ENCODE measurements at places on chromosomes 5 and 9. TPM values are rescaled to one million over a fixed set of nuclear protein-coding genes. Genes with fewer than 3 reads are reported as not detected.

DNA sequence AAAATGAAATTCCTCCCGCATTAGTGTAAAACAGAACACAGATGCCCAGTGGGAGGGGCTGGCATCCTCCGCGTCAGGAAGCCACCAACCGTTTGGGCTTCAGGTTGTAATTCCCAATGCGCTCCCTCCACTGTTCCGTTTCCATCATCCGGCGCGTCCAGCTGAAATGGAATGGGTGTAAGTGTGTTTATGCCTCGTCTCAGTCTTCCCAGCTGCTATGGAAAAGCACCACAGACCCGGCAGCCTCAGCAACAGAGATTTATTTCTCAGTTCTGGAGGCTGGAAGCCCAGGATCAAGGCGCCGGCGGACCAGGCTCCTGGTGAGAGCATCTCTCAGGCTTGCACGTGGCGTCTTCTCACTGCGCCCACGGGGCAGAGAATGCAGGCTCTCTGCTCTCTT lies 20.4 kb downstream of the KCNT1 start:
- DNase-seq, result no peak

Gene CNTLN
- 1.4 TPM for total RNA-seq

Gene CDH9
- not detected for total RNA-seq

Gene CCNH
- total RNA-seq, result 19.9 TPM

GRCh38 chr9:69186841-69187611 lies 12.9 kb downstream of the TJP2 start:
- DNase-seq, result no peak

Gene MPDZ
- 36.0 TPM for total RNA-seq

DNA sequence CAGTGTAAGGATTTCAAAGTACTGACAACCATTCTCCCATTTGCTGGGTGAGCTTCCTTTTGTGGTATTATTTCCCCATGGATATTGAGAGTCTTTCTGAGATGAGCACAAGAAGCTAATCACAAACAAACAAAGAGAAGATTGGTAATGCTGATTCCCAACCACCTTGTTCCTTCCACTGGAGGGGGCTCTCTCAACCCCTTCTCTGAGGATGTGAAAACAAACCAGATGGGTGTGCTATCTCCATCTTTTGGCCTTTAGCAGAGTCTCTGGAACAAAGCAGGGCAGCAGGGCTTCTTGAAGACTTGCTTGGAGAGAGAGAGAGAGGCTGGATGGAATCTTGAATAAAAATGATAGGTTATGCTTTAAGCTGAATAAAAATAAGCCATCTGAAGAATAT lies 576.7 kb upstream of the ZNF462 start:
- DNase-seq, result no peak

Gene CTXN3
- 0.69 TPM for total RNA-seq

DNA sequence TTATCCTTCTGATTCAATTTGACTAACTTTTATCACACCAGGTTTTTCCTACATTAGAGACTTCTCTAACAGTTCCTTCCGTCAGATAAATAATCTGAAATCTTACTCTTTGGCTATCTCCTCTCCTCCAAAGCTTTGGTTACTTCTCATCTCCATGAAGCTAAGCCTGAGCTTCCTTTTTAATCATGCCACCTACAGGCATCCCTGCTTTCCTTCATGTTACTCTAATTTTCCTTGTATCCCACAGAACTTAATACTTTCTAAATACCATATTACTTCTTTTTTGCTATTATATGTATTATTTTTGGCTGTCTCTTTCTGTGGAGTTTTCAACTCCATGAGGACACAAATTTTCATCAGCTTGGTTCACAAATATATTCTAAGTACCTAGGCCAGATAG lies 49.7 kb downstream of the C9 start:
- DNase-seq, result no peak

DNA sequence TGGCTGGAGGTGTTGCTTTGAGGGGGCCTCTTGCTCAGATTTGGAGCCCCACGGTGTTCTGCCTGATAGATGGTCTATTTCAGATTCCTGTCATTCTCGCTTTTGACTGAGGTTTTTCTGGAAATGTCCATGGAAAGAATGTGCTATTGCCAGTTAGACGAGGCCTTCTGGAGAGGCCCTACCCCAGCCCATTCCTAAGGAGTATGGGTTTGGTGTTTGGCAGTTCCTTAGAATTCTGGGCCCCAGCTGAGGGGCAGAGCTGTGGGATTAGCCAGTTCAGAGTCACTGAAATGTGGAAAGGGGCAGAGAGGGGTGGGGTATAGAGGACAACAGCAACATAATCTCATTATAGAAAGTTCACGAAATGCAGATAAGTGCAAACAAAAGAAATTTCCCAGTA lies 50.5 kb downstream of the GALNT10 start:
- DNase-seq, result no peak

Gene FOXD4L4
- 0.13 TPM for total RNA-seq

GRCh38 chr5:111602817-111603445 lies 90.6 kb upstream of the STARD4 start:
- DNase-seq, result no peak

DNA sequence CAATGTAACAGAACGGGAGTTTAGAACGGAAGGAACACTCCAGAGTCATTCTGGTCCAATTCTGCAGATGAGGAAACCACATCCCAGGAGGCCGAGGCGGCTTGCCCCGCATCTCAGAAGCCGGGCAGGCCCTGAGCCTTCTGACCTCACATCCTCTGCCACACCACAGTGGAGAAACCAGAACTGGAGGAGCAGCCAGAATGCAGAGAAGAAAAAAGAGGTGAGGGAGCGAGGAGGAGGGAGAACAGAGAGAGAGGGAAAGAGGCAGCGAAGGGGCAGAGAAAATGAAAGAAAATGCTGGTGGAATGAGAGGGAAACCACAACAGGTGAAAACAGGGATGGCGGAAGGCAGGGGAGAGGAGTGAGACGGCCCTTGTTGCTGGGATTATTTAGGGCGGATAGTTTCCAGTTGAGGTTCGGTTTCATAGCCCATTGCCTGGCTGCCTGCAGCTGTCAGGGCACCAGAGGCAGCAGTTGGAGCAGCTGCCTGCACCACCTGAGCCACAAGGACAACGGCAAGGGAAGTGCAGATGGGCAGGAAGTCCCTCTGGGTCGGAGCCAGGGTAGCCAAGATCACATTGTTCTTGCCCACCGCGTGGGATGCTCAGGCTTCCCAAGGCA lies at the start of gene HMHB1:
TSS of gene HMHB1 (plus strand) at position 77 of the 621 bp plus-strand sequence.
- peak; percentile 56 for DNase-seq

Gene IGIP
- total RNA-seq, result 5.1 TPM

- no peak for DNase-seq
Measured at GRCh38 chr5:176875783-176876505, 23.2 kb downstream of the HK3 start.

DNA sequence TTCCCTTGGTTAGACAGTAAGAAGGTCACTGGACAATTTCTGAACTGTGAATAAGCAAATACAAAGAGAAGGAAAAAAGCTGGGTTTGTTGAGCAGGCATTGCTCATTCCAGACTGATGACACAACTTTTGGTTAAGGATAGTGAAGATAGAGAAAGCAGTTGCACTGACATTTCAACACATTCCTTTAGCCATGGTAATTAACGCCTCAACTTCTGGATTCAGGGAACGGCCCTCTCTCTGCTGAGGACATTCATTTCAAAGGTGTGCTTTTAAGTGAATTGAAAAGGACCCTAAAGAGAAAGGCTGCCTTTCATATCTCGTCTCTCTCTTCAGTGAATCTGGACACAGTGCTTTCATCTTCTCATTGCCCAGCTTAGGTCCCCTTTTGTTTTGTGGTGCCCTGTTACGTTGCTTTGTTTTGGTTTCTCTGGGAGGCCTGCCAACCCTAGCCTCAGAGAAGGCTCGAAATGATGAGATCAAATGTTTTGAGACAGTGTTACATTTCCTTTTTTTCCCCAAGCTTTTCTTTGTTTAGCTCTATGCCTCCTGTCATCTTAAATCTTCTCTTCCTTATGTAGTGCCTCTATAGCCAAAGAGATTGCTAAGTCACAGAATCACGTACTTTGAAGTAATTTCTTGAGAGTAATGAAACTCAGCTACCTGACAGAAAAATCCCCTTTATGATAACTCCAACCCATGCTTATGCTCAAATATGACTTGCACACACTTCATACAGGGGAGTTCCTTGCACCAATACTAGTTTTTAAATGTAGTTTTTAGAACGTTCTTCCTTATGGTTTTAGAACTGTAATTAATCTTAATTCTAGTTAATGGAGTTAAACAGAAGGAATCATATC lies 94.4 kb upstream of the IFNE start:
- peak; percentile 15 for DNase-seq

DNA sequence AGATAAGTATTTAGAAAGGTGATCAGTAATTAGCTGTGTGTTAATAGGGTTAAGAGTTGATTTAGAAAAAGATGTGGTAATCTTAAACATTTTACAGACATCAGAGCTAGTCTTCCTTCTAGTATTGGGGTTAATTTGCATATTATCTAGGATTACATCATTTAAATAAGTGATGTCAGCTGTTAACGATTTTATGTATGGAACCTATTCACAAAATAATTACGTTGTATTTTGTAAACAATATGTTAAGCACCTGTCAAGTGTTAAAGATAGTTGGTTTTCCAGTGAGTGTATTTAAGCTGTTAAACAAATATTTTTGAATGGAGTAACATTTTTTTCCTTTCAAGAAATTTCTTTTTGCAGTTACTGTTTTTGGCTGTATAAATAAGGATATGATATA lies 2.2 kb downstream of the DCP2 start:
- no peak for DNase-seq

- DNase-seq, result no peak
Measured at GRCh38 chr9:111099199-111100008, 61.1 kb upstream of the LPAR1 start.

Gene SLC6A3
- total RNA-seq, result not detected

DNA sequence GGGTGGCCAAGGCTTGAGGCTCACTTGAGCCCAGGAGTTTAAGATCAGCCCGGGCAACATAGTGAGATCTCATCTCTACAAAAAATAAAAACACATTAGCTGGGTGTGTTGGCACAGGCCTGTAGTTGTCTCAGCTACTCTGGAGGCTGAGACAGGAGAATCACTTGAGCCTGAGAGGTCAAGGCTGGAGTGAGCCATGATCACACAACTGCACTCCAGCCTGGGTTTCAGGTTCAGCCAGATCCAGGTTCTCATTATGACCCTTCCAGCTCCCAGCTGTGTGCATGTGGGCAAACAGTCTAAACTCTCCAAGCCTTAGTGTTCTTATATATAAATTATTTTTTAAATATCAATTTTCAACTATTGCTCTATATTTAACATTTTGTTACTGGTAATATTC lies 67.9 kb downstream of the ALDH7A1 start:
- no peak for DNase-seq

Gene ZDHHC11B
- total RNA-seq, result 7.4 TPM

Gene SERINC5
- total RNA-seq, result 2.7 TPM

DNA sequence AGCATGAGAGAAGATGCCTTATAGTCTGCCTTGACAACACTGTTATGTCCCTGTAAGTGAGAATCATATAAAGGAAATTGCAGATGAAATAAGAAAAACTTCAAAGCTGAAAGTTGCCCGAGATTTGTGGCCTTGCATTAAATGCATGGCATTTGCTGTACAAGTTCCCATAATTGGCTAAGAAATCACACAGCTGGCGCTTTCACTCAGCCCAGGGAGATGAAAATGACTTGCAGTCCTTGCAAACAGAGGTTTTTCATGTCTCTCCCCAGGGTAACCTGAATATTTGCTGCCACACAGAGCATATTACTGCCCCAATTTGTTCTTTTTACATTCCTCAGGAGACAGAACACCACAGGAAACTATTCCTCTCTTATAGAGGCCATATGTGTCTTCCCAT lies 174.8 kb downstream of the FAM114A2 start:
- DNase-seq, result no peak

Gene KIF12
- not detected for total RNA-seq

- DNase-seq, result no peak
Measured at GRCh38 chr9:129270903-129271431, 92.9 kb upstream of the IER5L start.

Gene DDX4
- total RNA-seq, result not detected

Gene ADGRV1
- not detected for total RNA-seq

Gene SEMA6A
- 3.9 TPM for total RNA-seq

GRCh38 chr5:142601432-142601831 lies 84.5 kb downstream of the FGF1 start:
- DNase-seq, result no peak

DNA sequence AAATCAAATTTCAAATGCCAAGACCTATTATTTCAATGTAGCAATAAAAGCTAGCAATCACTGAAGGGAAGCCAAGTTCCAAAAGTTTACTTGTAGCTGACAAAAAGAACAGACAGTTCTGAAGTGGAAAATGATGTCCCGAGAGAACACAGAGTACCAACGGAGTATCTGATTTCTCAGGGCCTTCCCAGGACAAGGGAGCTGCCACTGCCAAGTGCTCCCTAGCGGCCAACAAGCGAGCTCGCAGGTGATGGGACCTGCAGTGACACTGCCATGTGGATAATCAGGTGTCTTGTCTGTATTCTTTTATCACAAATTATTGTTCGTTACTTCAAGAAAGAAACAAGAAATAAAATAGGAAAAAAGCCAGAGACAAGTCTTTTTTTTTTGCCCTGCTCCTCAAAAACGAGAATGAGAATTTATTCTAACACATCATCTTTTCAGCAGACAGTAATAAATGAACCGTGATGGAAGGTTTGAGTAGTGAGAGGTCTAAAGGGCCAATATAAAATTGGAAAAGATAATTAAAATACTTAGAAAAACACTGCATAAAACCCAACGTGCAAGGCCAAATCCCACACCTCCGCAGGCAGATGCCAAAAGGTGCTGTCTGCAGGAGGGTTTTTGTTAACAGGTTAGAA lies 159.4 kb downstream of the MYO10 start:
- peak; percentile 86 for DNase-seq

GRCh38 chr5:173618927-173619519 lies 2.6 kb upstream of the BOD1 start:
- no peak for DNase-seq

Gene GPR150
- 0.10 TPM for total RNA-seq

DNA sequence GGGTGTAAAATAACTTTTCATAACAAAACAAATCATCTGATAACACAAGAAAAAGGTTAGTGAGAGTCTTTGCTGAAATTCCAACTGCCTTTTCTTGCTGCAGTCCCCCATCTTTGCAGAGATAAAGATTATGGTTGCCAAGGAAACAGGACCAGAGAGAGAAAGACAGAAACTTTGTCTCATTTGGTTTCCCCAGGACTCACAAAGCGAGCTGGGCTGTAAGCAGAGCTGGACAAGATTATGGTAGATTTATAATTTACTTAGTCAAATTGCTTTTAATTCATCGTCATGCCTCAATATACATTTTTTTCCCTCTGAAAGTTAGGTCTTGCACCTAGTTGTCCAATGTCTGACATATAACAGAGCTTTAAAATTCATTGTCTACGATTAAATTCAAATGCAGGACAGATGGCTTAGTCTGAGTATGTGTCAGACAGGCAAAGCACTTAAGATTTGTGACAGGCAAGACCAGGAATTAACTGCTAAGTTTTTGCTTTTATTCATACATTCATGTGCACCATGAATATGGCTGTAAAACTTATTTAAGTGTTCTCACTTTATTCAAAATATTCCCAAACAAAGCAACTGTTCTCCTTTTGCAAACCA lies 17.4 kb downstream of the ENC1 start:
- no peak for DNase-seq

Data from psoas muscle (tissue), 8 donors.